ENCODE measurements at places on chromosomes 3 and 15.

- H3K27ac ChIP-seq = no peak overlapping the region
- no peak for DNase-seq
- no peaks in the 10 kb centered on the region for H3K27me3 ChIP-seq
- no peak overlapping the region for H3K4me3 ChIP-seq
- peaks cover 66% of the 10 kb centered on the region for H3K36me3 ChIP-seq
Observed at GRCh38 chr3:32483772-32484171, 18.9 kb downstream of the CMTM6 start.

DNA sequence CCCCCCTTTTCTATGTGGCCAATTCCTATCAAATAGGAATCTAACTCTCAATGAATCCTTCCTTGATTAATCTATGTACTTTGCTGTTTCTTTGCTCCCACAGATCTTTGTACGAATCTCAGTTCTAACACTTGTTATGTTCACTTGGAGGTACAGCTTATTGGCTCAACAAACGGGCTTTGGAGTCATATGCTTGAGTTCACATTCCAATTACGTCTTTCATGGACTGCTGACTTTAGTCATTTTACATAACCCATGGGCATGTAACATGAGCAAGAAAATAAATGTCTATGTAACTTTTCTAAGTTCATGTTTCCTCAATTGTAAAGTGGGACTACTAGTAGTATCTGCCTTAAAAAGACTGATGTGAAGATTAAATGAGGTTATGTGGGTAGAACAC is 123.2 kb upstream of the TBC1D5 start:
- no peaks in the 10 kb centered on the region for H3K27me3 ChIP-seq
- no peak for DNase-seq
- no peaks in the 10 kb centered on the region for H3K4me1 ChIP-seq
- no peak overlapping the region for H3K4me3 ChIP-seq
- no peaks in the 10 kb centered on the region for H3K36me3 ChIP-seq

GRCh38 chr3:107661447-107662123 is 138.8 kb downstream of the BBX start:
- peaks cover 63% of the 10 kb centered on the region for H3K4me1 ChIP-seq
- H3K4me3 ChIP-seq = no peak overlapping the region
- DNase-seq = peak; percentile 82
- peak overlapping the region; percentile 83 for H3K27ac ChIP-seq
- H3K36me3 ChIP-seq = no peaks in the 10 kb centered on the region
- H3K27me3 ChIP-seq = no peaks in the 10 kb centered on the region

DNA sequence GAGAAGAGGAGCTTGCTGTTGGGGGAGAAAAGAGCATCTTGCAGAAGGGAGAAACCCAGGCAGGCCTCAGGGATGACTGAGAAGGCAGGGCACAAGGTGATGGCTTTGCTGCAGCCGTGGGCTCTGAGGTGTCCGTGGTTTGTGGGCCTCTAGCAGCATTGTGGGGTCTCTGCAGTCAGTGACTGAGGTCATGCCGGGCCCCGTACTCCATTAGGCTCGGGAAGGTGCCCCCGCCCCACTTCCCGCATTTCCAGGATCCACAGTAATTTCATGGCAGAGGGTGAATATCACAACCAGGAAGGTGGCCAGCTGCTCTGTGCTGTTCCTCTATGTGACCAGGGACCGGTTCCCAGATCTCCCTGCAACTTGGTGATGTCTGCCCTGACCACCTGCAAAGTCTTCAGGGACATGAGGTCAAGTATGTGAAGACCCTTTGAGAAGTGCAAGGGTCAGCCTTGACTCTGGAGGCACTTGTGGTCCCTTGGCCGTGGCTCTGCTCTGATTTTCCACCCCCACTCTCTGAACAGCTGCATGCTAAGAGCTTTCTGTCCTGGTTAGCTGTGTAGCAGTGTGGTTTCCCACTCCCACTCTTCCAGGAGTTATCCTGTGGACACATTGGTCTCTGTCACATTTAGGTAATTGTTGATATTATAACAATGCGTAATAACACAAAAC is 3.6 kb downstream of the KLF13 start:
- no peak for DNase-seq
- peaks cover 33% of the 10 kb centered on the region for H3K4me1 ChIP-seq
- H3K27me3 ChIP-seq = no peaks in the 10 kb centered on the region
- H3K4me3 ChIP-seq = no peak overlapping the region
- H3K36me3 ChIP-seq = peaks cover 28% of the 10 kb centered on the region

DNA sequence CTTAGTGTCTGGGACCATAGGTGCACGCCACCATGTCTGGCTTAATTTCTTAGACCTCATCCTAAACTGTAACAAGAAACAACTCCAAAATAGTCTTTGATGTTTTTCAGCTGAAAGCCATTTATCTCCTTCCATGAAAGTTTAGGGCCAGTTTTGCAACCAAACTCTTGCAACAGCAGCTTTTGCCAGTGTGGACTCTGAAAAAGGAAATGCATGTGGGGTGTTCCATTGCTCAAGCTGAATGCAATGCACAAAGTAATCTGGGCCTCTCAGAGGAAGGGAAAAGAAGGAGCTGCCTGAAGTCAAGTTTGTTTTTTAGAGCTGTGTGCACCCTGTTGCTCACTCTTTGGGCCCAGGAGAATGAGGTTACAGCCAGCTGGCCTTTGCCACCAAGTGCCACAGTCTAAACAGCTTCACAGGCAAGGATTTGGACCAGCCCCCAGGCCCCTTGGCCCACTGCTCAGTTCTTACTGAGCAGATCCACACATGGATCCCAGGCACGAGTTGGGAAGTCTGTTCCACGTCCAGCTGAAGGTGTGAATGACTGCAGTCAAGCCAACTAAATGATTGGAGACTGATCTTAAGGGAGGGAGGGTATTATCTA is 212.3 kb upstream of the LRRFIP2 start:
- DNase-seq = no peak
- H3K27ac ChIP-seq = no peak overlapping the region
- H3K27me3 ChIP-seq = no peaks in the 10 kb centered on the region
- H3K4me1 ChIP-seq = no peaks in the 10 kb centered on the region
- H3K4me3 ChIP-seq = no peak overlapping the region

DNA sequence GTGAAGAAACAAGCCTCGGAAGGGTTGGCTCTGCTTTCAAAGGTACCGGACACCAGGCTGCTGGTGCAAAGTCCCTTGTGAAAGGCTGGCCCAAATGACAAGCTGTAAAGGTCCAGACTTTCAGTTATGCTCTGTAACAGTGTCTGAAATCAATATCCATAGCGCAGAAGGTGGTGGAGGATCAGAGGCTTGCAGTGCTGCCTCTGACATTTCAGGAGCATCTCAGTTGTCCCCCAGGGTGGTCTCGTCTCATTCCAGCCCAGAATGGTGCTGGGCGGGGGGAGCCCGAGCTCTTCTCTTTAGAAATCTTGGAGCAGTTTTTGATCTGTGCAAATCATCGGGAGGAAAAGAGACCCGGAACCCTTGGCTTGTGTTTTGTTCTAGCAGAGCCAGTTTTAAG is 402.3 kb upstream of the RGMA start:
- no peak for DNase-seq
- no peaks in the 10 kb centered on the region for H3K36me3 ChIP-seq
- no peak overlapping the region for H3K4me3 ChIP-seq
- H3K27me3 ChIP-seq = no peaks in the 10 kb centered on the region

GRCh38 chr3:125052624-125053303 is 3.0 kb downstream of the HEG1 start:
- peaks cover 57% of the 10 kb centered on the region for H3K4me1 ChIP-seq
- peak overlapping the region; percentile 85 for H3K27ac ChIP-seq
- peaks cover 45% of the 10 kb centered on the region for H3K36me3 ChIP-seq
- peak overlapping the region; percentile 6 for H3K4me3 ChIP-seq
- no peaks in the 10 kb centered on the region for H3K27me3 ChIP-seq

DNA sequence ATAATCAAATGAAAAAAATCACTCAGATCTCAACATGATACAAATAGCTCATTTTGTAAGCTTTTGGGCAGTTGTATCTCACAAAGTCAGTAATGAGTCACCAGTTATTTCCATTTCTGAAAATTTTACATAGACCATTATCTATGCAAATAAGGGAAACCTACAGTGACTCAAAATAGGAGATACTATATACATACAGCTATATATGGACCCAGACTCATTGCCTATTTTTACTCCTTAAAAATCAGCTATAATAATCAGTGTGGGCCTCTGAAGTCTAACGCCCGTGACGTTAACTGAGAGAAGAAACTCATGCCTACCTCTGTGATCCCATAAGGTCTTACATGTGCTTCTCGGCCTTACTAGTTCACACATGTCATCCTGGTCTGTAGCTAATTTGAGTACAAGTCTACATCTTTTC is 31.6 kb downstream of the LRIG1 start:
- H3K4me3 ChIP-seq = no peak overlapping the region
- DNase-seq = no peak
- no peaks in the 10 kb centered on the region for H3K27me3 ChIP-seq
- H3K27ac ChIP-seq = no peak overlapping the region

DNA sequence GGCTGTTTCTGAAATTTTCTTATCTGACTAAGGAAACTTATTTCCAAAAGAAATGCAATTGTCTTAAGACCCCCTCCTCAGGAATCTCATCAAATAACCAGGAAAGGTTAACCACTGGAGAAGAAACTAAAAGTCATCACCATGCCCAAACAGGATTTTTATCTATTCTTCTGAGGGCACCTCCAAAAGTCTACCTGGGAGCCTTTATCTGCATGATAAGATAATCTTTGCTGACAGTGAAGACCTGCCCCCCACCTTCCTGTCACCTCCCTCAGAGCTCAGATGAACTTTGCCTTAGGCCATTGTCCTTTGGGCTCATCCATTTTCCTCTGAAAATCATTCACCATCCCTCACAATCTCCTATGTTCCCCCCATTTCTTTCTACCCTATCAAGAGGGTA is 137.3 kb upstream of the SMAD3 start:
- H3K4me3 ChIP-seq = no peak overlapping the region
- H3K36me3 ChIP-seq = no peaks in the 10 kb centered on the region
- no peak overlapping the region for H3K27ac ChIP-seq
- H3K27me3 ChIP-seq = no peaks in the 10 kb centered on the region
- DNase-seq = no peak

GRCh38 chr15:41955807-41956525 is 16.4 kb downstream of the EHD4 start:
- peak; percentile 33 for DNase-seq
- no peak overlapping the region for H3K4me3 ChIP-seq
- H3K4me1 ChIP-seq = peaks cover 3% of the 10 kb centered on the region
- no peak overlapping the region for H3K27ac ChIP-seq
- no peaks in the 10 kb centered on the region for H3K27me3 ChIP-seq
- peaks cover 23% of the 10 kb centered on the region for H3K36me3 ChIP-seq

- H3K4me3 ChIP-seq = no peak overlapping the region
- peaks cover 49% of the 10 kb centered on the region for H3K36me3 ChIP-seq
- H3K27ac ChIP-seq = no peak overlapping the region
Observed at GRCh38 chr3:49279376-49279775, 2.3 kb upstream of the C3orf62 start.

All from SJSA1 (cell line).